ENCODE measurements at places on chromosomes 7 and 10. TPM values are rescaled to one million over a fixed set of nuclear protein-coding genes. Genes with fewer than 3 reads are reported as not detected.

KCP gene
- total RNA-seq, result 0.72 TPM

EVX1 gene
- not detected for total RNA-seq

CABCOCO1 gene
- 0.92 TPM for total RNA-seq

GRID2IP gene
- 0.31 TPM for total RNA-seq

CHPF2 gene
- 29.2 TPM for total RNA-seq

SFRP5 gene
- 6.9 TPM for total RNA-seq

ZNF853 gene
- total RNA-seq, result 26.1 TPM

NYAP1 gene
- 2.3 TPM for total RNA-seq

UBE2D4 gene
- total RNA-seq, result 30.4 TPM

TAS2R5 gene
- 4.5 TPM for total RNA-seq

MTURN gene
- 126 TPM for total RNA-seq

DNA sequence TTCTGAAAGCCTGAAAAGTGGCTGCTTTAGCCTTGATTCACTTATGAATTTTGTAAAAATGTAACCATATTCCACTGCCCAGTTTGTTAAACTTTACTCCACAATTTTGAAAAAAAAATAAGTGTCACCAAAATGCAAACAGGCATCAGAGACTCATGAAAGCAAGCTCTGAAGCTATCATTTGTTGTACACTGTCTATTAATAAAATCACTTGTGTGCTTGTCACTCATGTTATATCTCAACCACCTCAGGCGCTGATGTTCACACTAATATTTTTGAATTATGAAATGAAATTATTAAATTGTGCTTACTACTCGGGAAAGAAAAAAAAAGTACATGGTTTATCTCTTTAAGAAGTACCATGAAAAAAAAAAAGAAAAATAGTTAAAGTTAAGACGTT lies 34.5 kb upstream of the DKK1 start:
- no peak for DNase-seq

GRCh38 chr7:99242682-99243081 lies 30.0 kb upstream of the MYH16 start:
- no peak for DNase-seq

- no peak for DNase-seq
Measured at GRCh38 chr7:108196004-108196403, 65.8 kb upstream of the LAMB4 start.

DNA sequence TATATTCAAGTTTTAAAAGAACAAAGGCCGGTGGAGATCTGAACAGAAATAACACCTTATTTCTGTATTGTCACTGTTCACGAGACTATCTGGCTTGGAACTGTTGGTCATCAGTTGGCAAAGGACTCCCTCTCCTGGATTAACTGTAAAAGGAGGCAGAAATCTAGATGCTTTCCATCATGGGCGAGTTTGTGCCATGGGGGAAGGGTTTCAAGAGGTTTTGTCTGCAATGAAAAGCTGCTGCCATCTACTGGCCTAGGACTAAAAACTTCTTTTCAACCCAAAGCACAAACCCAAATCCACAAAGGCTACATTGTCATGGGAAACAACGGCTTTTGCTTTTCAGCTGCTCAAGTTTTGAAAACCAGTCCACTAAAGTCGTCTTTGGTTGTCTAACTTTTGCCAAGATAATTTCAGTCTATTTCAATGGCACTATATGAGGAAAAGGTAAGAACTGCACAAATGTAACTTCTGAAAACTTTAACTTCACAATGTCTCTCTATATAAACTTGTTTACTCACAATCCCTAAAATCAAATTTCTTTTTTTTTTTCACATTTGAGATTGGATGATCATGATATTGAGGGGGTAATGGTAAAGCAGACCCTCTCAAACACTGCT lies 196.8 kb downstream of the SKAP2 start:
- DNase-seq, result peak; percentile 97

DNA sequence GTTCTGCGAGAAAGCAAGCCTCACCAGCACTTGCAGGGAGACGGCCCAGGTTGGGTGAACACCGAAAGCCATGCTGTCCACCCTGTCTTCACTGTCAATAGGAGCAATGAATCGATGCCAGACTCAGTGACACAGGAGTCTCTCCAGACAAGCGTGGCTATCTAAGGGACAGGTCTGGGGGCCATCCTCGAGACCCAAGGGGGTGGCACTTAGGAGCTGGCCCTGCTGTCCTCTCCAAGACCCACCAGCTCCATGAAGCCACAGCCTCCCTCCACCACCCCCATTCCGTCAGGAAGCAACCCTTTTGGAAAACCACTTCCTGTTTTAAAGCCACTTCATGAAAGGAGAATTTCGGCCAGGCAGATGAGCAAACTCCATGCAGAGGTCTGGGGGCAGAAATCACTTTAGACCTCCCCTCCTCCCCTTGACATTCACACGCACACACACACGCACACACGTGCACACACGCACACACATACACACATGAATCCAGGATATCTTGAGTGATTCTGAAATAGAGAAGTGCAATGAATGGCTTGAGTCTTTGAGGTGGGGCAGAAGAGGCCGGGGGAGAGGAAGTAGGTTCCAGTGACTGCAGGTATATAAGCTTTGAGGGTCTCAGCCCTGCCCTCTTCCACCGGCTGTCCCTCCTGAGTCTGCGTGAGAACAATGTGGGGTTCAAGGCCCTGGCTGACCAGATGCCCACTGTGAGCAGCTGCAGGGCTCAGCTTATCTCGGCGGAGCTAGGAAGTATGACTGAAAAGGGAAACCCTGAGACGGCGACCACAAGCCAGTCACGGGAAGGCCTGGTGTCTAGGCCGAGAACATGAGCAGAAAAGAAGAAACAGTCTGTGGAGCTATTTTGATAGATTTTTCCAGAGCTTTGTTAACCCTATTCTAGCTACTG lies 25.0 kb downstream of the RGS10 start:
- no peak for DNase-seq

GRCh38 chr10:131902691-131903090 lies 1.9 kb downstream of the PPP2R2D start:
- DNase-seq, result no peak

GRCh38 chr7:36928311-36928710 lies 204.0 kb upstream of the AOAH start:
- DNase-seq, result no peak

DNA sequence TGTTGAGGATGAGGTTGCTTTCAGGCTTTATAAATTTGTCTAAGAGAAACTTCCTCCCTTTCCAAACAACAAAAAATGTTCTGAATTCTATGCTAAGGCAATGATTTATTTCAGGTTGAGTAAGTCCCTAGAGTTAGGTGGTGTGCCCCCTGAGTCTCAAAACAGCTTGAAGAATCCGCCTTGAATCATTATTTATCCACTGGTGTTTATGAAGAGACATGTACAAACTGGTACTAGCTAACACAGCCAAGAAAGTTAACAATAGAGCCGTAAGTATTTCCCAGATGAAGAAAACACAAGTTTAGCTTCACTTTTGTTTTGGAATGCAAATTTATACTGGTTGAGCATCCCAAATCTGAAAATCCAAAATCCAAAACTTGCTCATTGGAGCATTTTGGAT lies 66.2 kb upstream of the SRPK2 start:
- DNase-seq, result peak; percentile 42

- DNase-seq, result no peak
Measured at GRCh38 chr10:128626397-128627000, 500.3 kb upstream of the MKI67 start.

DNA sequence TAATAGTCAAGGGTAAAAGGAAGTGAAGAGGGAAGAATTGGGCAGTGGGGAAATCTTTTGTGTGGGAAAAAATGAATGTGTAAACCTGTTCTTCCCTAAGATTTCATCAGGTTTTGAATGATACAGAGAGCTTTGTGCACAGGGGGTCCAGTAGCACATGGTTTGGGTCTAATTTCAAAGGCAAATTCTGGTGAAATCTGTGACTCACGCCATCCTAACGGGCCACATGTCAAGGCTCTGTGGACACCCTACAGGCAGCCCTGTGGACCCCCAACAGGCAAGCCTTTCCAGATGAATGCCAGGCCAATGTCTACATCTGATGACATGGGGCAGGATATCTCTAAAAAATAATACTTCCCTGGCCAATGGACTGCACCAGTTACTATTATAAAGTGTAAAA lies 309.8 kb downstream of the PARD3 start:
- no peak for DNase-seq

GRCh38 chr7:73865738-73866445 lies 4.9 kb downstream of the TMEM270 start:
- peak; percentile 84 for DNase-seq

- DNase-seq, result peak; percentile 48
Measured at GRCh38 chr10:33791272-33791660, 456.8 kb upstream of the NRP1 start.

DNA sequence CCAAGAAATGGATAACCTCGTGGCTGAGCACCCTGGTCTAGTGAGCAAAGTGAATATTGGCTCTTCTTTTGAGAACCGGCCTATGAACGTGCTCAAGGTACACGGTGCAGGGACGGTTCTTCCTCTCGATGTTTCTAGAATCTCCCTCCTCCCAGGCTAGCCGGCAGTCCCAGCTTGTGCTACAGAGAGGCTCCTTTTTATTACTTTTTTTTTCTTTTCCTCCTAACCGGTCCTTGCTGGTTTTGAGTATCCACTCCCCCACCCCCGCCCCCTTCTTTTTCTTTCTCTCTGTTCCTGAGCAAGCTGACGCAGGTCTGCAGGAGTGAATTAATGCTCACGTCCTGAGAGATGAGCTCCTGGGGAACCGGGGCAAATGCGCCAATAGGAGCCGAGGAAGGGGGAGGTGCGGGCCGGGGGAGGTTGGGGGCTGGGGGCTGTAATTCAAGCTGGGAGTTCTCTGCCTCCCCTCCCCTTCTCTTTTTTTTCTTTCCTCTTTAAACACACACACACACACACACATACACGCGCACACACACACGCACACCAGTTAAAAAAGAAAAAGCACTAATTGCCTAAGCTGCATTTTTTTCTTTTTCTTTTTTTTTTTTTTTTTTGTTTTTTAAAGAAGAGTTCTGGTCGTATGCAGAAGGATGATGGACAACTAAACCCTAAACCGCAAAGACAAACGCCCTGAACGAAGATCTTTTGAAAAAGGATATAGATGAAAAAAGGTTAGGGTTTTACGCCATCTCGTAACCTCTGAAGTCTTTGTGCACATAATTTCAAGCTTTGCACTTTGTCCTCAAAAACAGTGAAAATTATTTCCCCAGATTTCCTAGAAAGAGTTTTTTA lies 6.6 kb downstream of the CPA2 start:
- DNase-seq, result peak; percentile 97

DNA sequence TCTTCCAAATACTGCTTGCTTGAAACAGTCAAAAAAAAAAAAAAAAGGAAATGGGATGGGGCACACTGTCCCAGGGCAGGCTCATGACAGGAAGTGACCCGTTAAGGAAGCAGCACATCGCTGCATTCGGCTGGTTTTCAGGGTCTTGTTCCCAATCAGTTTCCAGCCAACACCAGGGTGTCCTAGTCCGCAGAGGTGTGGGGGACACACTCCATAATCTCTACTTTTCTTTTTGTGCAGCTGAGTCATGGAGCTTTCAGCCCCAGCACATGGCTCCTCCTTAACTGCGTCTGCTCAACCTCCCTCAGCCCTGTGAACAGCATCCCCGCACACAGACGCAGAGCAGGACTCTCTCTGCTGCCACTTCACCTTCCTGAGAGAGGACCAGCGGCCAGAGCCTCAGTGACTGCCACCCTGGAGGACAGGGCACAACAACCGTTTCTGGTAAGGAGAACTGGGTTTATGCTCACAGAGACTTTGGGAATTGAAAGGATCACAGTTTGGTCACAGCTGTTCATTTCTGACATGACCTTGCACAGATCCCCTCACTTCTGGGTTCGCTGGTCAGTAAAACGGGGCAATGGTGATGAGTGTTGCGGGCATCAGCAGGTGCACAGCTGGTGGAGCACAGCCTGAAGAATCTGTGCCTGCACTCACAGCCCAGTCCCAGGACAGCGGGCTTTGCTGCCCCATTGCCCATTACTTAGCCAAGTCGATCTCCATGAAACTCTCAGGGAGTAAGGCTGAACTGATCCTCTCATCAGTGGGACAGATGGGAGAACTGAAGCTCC lies at the start of gene GIMAP5:
Gene GIMAP5 (plus strand): TSS at position 154 of the 791 bp plus-strand sequence. CDS start 3,467 bp downstream, outside the sequence.
- DNase-seq, result no peak

- DNase-seq, result no peak
Measured at GRCh38 chr7:139582671-139583155, 59.2 kb downstream of the CLEC2L start.

- DNase-seq, result peak; percentile 83
Measured at GRCh38 chr10:44416021-44416771, 31.3 kb upstream of the CXCL12 start.

GRCh38 chr10:132297526-132297925 lies 10.2 kb downstream of the STK32C start:
- DNase-seq, result peak; percentile 30
